Stimulated activated CD4-positive, alpha-beta T cell treated with anti-CD3 and anti-CD28 coated beads, Interleukin-2, amount 100 ng/mL, for 4 hours (primary cell): ENCODE measurements at places on chromosomes 16 and 17.

GRCh38 chr16:31145398-31145990 is 4.4 kb downstream of the PRSS36 start:
- no peak for DNase-seq

- no peak for DNase-seq
These were observed 1144.4 kb upstream of the GOT2 start for GRCh38 chr16:59878479-59878878.

GRCh38 chr16:87844809-87845208 is 24.5 kb downstream of the SLC7A5 start:
- DNase-seq: no peak

- DNase-seq: no peak
These were observed 7.2 kb upstream of the PLXDC1 start for GRCh38 chr17:39158623-39159022.

DNA sequence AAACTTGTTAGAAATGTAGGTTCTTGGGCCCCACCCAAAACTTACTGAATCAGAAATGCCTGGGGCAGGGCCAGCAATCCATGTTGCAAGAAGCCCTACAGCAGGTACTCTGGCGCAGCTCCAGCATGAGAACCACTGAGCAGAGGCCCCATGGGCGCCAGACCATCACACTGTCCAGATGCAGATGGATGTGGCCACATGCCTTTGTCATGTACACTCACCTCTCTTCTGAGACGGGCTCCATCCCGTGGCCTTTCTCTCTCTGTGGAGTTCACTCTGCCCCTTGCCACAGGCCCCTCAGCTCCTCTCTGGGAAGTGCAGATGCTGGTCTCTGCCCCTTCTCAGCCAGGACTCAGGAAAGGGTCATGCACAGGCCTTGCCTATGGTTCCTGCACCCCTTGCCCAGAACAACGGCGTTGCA is 2.3 kb upstream of the CCNF start:
- no peak for DNase-seq

DNA sequence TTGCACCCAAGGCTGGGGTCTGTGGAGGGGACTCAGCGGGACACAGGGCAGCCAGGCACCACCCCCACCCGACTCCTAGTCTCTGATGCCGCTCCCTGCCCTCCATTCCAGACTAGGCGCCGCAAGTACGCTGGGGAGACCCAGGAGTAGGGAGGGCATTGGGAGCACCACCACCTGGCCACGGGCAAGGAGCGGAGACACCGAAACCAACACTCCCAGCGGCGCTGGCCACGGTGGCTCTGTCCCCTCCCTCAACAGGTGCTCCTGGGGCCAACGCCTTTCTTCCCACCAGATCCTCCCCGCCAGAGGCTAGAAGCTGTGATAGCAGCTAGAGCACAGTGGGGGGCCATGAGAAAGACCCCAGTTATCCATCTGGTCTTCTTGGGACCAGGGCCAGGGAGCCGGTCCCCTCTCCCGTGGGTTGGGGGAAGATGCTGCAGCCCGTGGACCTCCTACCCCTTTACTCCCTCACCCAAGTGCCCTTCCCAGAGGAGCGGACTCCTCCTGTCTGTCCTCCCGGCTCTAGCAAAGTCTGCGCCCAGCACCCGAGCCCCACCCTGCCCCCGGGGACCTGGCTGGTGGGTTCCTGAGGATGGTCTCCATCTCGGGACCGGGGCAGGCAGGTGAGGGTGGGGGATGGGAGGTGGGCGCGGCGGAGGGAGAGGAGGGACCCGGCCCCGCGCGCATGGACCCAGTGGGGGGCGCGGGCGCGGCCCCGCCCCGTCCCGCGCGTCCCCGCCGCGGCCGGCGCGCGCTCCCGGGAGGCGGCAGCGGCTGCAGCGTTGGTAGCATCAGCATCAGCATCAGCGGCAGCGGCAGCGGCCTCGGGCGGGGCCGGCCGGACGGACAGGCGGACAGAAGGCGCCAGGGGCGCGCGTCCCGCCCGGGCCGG is at the start of gene SYNGR3:
SYNGR3 (plus strand) TSS at position 762 of the 892 bp plus-strand sequence. CDS start 133 bp downstream, outside the sequence.
- DNase-seq: no peak

DNA sequence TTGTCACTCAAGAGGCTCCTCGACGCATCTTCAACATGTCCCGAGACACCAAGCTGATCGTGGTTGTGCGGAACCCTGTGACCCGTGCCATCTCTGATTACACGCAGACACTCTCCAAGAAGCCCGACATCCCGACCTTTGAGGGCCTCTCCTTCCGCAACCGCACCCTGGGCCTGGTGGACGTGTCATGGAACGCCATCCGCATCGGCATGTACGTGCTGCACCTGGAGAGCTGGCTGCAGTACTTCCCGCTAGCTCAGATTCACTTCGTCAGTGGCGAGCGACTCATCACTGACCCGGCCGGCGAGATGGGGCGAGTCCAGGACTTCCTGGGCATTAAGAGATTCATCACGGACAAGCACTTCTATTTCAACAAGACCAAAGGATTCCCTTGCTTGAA is 101.0 kb downstream of the HS3ST2 start:
- DNase-seq: no peak

GRCh38 chr17:16181581-16181980 is 33.8 kb downstream of the NCOR1 start:
- no peak for DNase-seq

DNA sequence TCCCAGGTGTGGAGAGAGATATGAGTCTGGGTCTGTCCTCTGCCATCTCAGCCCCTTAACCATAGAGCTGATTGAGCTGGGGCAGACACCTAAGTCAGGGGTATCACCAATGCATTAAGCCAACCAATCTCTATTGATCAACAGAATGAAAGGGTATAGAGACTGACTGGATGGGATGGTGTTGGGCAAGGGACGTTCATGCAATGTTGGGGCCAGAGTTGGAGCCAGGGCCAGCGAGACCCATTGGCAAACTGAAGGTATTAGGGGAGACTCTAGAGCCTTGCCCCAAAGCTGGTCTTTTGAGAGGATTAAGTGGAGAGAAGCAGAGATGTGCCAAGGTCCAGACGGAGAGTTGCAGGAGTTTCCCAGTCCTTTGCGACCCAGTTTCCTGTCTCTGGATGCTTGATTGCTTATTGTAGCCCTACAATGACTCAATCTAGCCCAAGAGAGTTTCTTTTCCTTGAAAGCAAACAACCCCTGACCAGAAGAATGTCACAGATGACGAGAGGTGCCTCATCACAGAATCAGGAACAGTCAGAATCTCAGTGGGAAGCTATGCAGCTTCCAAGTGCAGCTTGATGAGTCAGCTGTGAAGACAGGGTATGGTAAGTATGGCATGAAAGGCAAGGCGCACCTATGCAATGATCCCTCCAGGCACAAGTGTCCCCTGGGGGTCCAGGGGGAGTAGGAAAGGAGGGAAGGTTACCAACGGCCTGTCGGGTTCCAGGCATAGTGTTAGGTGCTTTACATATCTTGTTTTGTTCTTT is 137.2 kb downstream of the UTP18 start:
- no peak for DNase-seq

GRCh38 chr17:69997332-69997731 is 77.7 kb upstream of the KCNJ16 start:
- DNase-seq: no peak

DNA sequence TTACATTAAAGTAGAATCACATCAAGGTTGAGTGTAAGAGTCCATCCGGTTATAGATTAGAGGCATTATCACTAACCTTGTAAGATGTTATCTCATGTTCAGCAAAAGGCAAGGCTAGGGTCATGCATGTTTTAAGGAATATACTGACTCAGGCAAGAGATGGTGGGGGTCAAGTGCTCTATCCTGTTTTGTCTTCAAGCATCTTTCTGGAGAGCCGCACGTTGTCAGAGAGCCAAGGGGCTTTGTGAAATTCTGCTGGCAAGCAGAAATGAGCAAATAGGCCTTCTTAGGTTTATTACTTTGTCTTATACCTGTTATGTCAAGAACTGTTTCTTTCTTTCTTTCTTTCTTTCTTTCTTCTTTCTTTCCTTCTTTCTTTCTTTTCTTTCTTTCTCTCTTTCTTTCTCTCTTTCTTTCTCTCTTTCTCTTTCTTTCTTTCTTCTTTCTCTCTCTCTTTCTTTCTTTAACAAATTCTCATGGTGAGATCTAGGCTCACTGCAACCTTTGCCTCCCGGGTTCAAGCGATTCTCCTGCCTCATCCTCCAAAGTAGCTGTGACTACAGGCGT is 47.3 kb upstream of the IL34 start:
- no peak for DNase-seq

DNA sequence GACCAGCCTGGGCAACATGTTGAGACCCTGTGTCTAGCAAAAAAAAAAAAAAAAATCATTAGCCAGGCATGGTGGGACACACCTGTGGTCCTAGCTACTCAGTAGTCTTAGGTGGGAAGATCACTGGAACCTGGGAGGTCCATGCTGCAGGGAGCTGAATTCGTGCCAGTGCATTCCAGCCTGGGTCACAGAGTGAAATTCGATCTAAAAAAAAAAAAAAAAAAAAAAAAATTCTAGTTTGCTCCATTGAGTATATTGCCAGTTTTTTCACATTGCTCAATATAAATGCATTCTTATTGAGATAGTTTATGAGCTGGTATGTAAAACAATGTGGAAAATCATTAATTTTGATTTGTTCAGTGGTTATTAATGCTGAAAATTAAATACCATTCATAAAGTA is 52.0 kb downstream of the ABHD15 start:
- DNase-seq: no peak

- DNase-seq: no peak
These were observed 297 bp upstream of the SLFN13 start for GRCh38 chr17:35448899-35449227.

GRCh38 chr16:711548-712320 is 3.2 kb upstream of the METRN start:
- peak; percentile 66 for DNase-seq

DNA sequence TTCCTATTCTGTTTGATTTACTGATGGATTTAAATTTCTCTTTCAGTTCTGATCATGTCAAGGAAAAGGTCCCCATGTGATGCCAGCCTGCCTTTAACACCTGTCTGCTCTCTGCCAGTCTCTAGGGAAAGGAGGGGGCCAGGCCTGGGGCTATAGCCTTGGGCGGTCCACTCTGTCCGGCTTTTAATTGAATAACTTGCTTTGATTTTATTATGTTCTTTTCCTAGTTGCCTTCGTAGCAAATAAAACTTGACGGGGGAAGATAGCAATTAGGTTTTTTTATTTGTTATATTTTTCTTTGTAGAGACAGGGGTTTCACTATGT is 47.6 kb downstream of the ABAT start:
- DNase-seq: no peak

GRCh38 chr17:8963647-8964258 is 1.8 kb downstream of the PIK3R5 start:
- no peak for DNase-seq

GRCh38 chr17:48048384-48049126 is 396 bp downstream of the NFE2L1 start:
- no peak for DNase-seq

DNA sequence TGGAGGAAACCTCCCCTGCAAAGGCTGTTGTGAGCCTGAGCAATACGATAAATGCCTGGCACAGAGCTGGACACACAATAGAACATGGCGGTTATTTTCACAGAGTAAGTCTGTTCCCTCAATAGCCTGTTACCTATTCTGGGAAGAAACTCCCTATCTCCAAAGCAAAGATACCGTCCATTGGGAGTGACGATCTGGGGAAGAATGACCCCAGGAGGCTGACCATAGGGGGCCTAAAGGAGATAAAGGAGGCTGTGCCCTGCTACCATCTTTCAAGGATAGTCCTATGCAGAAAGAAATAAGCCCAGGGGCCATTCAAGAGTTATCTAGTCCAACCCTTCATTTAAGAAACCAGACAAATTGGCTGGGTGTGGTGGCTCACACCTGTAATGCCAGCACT is 4.1 kb upstream of the AXIN2 start:
- no peak for DNase-seq

- DNase-seq: no peak
These were observed 25.3 kb downstream of the MGRN1 start for GRCh38 chr16:4649744-4650442.

- no peak for DNase-seq
These were observed 59.8 kb downstream of the TIMM22 start for GRCh38 chr17:1056761-1057160.

DNA sequence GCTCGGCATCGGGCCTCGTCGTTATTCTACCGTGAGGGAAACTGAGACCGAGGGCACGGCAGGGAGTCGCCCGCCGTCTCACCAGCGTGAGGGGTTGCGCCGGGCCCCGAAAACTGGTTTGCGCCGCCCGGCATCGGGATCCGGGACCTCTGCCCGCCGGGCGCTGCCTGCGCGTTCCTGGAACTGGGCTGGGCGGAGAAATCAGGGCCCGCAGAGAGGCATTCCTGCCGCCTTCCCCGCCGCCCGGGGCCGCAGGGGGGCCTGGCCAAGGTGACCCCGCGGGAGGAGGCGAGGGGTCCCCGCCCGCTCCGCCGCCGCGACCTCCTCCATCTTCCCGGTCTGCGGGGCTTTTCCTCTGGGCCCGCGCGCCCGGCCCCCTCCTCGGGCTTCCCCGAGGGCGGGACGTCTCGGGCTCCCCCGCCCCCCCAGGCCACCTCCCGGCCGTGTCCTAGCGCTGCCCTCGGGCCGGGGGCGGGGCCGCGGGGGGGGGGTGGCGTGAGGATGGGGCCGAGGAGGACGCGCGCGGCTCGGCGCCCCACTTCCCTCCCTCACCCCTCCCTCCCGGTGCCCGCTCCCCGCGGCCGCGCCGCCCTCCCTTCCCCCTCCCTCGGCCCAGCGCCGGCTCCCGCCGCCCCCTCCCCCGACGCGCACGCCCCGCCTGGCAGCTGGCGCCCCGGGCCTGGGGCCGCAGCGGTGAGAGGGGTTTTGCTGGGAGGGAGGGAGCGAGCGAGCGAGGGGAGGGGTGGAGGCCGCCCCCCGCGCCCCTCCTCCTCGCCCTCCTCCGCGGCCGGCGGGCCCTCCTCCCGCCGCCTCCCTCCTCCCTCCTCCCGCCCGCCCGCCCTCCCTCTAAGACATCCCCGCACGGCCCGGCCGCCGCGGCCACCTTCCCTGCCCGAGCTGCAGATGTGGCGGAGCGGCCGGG is at the start of gene GLIS2:
GLIS2 (plus strand) TSS at position 882 of the 922 bp plus-strand sequence. CDS start 16,214 bp downstream, outside the sequence.
- no peak for DNase-seq

DNA sequence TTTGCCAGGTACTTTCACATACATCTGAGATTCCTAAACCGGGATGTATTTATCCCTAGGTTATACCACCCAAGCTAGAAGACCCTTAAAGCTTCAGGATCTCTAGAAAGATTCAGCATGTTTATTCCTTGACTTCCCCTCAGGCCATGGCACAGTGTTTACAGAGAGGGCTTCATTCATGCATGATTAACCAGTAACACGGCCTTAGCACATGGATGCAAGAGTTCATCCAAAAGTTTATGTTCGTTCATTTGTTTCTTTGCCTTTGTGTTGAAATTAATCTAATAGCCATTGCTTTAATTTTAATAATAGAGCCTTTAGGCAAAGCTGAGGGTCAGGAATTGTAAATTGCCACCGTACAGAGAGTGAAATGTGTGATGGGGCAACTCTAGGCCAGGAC is 13.8 kb downstream of the PCTP start:
- DNase-seq: no peak

GRCh38 chr16:10740845-10741208 is 2.8 kb upstream of the NUBP1 start:
- no peak for DNase-seq

- no peak for DNase-seq
These were observed 11.0 kb downstream of the ITGAM start for GRCh38 chr16:31270795-31271194.
